ENCODE measurements at places on chromosomes 2 and 18. TPM values are rescaled to one million over a fixed set of nuclear protein-coding genes. Genes with fewer than 3 reads are reported as not detected.

DNA sequence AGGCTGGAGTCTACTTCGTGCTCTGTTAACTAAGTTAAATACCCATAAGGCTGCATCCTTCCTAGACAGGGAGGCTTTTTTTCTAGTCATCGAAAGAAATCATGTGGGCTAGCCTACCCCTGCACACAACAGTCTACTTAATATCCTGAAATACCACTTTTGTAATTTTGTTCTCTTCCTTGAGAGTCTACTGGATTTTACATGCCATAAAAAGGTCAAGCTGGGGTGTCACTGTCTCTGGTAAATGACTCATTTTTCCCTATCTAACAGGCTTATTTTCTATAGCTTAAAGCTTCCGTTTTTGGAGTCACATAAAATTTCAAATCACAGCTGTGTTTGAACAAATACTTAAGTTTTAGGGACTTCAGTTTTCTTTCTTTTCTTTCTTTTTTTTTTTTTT is 10.7 kb upstream of the STAM2 start:
- no peak for DNase-seq

DNA sequence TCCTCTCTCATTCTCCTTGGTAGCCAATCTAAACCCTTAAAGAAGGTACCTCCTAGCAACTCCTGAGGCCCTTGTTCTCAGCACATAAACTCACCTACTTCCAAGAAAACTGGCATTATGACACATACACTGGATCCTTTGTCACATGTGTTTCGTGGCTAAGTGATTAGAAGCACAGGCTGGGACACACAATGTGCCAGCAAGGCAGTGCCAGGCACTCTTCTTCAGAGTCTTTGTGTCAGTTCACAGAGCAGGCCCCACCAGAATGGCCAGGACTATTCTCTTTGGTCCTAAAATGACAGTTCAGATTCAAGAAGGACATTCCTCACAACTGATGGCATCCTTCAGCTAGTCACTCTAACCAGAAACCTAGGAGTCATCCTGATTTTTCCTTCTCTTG is 40.3 kb downstream of the SMC6 start:
- DNase-seq = no peak

GRCh38 chr2:86484385-86484784 is 43.2 kb downstream of the KDM3A start:
- no peak for DNase-seq

The DPYSL5 gene
- 1.4 TPM for total RNA-seq

The LYG1 gene
- total RNA-seq = not detected

Measured in sigmoid colon (tissue), 7 donors.